ENCODE measurements at places on chromosomes 2 and 18.

DNA sequence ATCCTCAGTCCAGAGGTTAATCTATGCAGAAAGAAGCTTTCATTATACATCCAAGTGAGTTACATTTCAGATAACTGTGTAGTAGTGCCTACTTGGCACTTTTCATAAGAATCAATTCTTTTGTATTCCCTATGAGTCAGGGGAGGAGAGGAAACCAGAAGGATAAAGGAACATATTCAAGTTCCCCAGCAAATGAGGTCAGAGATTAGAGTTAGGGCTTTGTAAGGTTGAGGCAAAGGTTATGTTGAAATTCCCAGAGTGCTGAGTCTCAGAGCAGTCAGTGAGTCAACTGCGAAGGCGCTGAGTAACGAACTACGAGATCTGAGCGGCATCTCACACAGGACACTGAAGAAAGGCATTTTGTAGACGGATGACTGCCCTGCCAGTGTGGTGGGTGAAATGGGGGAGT lies 25.1 kb upstream of the ME2 start:
- DNase-seq, result no peak

GRCh38 chr2:200428961-200429665 lies 80.8 kb downstream of the KCTD18 start:
- no peak for DNase-seq

GRCh38 chr2:33344230-33344629 lies 132.2 kb upstream of the RASGRP3 start:
- no peak for DNase-seq

- DNase-seq, result peak; percentile 5
Measured at GRCh38 chr2:151459358-151459757, 49.7 kb downstream of the RIF1 start.

Data from fibroblast of skin of abdomen (primary cell).